NCI-H2107 (cell line): ENCODE measurements at places on chromosomes 3 and 15.

DNA sequence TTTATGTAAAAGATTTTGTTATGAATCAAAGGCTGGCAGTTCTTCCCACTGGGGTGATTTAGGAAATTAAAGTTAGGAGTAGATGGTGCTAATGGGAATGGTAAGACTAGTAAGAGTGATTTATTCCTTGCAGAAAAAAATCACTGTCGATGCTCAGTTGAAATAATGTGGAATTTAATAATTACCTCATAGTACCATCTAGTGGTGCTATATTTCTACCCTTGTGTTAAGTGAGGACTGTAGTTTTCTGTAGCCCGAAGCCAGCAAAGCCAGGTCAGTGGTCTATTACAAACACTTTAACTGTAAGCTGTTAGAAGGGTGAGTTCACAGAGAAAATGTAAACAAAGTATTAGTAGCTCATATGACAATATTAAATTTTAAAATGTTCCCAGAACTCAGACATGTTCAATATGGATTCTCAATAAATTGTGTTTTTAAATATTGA lies 39.5 kb upstream of the GOLGA8J start:
- DNase-seq = no peak

DNA sequence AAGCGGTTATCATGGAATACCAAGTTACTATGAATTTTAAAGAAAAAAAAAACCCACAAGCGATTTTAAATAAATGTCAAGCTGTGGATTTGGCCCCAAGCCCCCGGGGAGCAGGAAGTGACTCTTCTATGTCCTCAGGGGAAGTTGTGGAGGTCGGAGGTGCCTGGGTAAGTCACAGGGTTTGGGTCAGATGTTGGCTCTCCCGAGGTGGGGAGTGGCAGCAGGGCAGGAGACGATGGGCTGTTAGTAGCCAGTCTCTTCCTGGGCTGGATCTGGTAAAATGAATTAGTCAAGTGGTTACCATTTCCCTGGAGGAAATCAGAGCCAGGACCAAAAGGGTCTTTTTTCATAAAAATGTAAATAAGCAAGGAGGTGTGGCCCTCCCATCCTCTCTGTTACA lies 316.7 kb downstream of the TLE3 start:
- no peak for DNase-seq

DNA sequence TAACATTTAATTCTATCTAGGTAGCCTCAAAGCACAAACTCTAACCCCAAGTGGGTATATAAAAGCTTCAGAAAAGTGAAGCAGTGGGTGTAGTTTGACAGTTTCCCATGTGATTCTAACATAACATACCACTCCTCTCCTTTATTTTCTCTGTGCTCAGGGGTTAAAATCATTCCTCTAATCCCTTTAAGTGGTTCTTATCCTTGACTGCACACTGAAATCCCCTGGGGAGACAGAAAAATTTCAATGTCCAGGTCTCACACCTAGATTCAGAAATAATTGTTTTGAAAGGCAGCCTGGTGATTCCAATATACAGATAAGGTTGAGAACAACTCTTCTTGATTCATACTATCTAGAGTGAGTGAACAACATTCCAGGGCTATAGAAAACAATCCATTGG lies 986.4 kb downstream of the ROBO1 start:
- DNase-seq = no peak

DNA sequence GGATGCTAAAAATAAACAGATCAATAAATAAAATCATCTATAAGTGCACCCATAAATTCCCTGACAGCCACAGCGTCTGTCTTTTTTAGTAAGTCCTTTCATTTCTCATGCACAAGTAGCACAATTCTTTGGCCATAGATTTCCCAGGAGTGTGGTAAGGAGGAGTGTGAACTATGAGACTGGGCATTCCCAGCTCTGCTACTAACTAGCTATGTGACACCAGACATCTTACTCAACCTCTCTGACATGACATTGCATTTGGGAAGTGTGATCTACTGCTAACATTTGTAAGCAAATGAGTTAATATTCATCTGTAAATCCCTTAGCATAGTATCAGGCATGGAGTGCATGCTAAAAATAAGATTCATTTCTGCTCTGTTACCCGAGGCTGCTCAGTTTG lies 301.7 kb downstream of the NTRK3 start:
- no peak for DNase-seq

DNA sequence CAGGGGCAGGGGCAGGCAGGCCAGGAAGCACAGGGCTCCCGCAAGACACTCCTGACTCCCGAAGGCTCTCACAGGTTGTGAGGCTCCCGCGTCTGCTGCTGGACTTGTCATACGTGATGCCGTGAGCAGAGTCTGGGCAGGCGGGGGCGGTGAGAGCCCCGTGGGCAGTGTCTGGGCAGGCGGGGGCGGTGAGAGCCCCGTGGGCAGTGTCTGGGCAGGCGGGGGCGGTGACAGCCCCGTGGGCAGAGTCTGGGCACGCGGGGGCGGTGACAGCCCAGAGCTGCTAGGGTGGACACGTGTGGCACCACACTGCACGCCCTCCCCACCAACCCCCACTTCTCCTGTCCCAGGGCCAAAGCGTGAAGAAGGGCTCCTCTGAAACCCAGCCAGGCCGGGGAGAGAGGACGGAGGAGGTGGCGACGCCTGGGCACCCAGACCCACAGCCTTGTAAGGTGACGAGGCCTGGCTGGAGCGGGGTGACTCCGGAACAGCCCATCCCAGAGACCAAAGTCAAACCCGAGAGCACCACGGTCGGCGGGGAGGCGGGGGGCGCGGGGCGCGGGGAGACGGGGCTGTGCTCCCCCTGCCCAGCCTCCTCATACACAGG lies 35.0 kb downstream of the TNK2 start:
- DNase-seq = no peak

GRCh38 chr3:13452490-13453335 lies 27.4 kb upstream of the HDAC11 start:
- no peak for DNase-seq

DNA sequence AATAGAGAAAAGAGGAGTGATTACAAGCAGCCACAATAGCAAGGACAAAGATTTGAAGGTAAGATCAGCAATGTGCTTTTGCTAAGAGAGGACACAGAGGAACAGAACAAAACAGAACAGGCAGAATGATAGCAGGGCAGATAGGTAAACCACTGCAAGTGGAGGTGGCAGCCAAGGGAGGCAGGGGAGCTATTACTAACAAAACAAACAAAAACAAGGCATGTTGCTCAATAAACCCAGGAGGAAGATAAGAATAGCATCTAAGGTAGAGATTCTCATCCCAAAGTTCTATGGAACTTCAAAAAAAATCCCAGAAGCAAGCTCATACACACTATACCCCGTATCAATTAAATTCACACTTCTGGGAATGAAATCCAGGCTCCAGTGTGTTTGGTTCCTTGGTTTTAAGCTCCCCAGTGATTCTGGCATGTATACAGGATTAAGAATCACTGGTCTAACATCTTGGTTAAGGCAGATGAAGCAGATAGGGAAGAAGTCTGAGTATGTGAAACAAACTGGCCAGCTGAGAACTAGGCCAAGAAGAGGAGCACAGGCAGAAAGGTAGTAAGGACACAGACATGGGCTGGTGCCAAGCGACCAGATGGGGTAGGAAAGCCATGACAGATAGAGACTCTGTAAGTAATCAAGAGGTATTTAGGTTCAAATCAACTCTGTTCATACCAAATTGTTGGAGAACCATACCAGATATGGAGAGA lies 189.2 kb downstream of the DTWD1 start:
- DNase-seq = no peak

DNA sequence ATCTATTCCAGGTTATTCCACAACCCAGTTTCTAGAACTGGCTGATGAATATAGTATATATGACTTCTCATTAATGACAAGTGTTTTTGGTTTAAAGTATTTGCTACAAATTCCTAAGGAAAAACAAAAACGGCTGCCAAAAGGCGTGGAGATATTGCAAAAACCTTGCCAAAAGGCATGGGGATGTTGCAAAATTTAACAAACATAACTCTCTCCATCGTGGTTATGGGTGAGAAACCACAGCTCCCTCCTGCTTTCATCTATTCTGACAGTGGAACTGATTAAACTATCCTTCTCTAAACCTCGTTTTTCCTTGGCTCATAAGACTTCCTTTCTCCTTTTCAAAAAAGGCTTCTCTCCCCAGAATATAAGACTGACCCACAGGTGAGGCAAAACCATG lies 342.0 kb upstream of the PDZRN3 start:
- DNase-seq = no peak

DNA sequence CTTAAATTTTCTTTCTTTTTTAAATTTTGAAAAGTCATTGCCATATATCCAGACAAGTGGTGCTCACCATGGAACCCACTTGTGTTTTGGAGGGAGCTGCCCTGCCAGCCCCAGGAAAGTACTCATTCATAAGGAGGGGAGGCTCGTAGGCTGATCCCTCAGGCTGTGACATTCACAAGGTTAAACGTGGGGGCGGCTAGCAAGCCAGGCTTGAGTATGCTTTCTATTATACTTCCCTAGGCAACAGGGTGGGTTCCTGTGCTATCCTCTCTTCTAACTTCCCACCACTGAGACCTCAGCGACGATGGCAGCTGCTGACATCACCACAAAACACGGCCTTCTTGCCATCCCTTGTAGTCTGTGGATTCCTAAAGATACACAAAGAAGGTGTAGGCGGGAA lies 160.5 kb upstream of the C2CD4B start:
- no peak for DNase-seq

DNA sequence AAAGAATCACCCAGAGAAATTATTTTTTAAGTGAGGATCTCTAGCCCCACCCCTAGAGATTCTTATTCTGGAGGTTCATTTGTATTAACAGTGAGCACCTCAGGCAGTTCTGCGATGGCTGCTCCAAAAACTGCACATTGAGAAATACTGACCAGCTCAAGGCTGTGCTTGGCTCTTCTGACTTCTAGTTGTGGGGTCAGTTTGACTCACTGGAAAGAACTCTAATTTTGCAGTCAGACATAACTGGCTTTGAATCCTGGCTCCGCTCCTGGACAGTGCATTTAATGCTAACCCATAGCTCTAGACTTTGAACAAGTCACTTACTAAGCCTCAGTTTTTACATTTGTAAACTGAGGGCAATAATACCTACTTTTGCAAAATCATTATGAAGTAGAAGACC lies 123.6 kb upstream of the SKOR1 start:
- DNase-seq = no peak

- DNase-seq = no peak
These were observed 158.3 kb upstream of the CGNL1 start for GRCh38 chr15:57217778-57218598.

DNA sequence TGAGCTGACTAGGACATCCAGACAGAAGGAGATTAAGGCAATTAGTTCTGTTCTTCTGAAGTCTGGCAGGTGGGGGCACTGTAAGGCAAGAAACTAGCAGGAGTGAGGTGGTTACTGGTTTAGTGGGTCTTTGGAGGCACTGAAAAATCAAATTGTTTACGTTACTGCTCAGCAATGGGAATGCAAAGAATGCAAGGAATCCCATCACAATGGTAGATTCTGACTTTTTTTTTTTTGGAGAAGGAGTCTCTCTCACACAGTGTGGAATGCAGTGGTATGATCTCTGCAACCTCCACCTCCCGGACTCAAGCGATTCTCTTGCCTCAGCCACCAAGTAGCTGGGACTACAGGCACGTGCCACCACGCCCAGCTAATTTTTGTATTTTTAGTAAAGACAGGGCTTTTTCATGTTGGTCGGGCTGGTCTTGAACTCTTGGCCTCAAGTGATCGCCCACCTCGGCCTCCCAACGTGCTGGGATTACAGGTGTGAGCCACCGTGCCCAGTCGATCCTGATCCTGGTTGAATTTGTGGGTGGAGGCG lies 16.4 kb downstream of the FAM107A start:
- no peak for DNase-seq

DNA sequence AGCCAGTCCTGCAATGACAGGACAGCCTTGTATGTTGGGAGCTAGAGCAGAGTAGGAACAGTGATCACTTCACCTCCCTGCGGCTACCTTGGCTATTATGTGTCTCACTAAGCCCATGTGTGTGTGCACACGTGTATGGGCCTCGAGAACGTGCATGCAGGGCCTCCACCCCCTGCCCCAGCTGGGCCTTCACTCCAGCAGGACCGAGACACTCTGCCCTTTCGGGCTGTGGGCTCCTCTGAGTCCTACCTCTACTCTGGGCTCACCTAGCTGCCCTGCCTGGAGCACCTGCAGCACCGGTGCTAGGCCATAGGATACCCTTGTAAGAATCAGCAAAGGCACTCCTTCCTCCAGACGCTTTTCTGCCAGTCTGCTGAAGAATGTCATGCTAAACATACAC lies 77.5 kb downstream of the LINGO1 start:
- no peak for DNase-seq

DNA sequence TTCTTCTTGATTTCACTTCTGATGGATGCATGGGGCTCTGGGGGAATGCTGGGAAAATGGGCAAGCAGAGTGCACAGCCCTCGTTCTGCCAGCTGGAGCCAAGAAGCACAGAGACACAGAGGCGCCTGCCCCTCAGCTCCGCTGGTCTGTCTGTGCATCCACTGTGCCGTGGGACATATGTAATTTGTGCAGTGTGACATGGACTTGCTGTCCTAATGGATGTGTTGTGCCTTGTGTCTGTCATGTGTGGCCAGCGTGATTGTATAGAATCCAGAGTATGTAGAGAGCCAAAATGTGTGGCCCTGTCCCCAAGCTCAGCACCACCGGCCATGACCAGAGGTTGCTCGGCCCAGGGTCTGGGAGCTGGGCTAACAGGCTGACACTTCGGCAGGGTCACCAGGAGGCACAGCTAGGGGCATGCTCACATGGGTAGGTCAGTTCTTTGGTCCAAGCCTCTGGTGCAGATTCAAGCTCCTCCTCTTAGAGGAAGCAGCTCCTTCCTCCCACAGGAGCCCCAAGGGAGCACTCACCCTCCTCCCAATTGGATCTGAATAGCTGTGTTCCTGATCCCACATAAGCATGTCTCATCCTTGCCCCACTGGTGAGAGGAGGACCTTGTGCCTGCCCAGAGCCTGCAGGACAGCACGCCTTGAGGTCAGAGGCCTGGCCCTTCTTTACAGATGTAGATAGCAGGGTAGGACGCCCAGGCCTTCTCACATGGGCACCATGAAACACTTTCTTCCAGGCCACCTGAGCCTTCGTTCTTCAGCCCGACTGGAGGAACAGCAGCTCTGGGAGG lies 100.8 kb upstream of the ABHD17C start:
- DNase-seq = no peak

GRCh38 chr3:48935530-48935929 lies 16.9 kb downstream of the ARIH2 start:
- DNase-seq = no peak

- DNase-seq = no peak
These were observed 28.6 kb downstream of the POMGNT2 start for GRCh38 chr3:43077261-43077660.

GRCh38 chr3:112407888-112408702 lies 75.1 kb downstream of the CD200 start:
- no peak for DNase-seq

GRCh38 chr3:142888481-142889211 lies at the start of gene PCOLCE2:
TSS of gene PCOLCE2 (minus strand) at chr3:142889083. CDS start at chr3:142888896, 187 bp downstream.
- DNase-seq = no peak

DNA sequence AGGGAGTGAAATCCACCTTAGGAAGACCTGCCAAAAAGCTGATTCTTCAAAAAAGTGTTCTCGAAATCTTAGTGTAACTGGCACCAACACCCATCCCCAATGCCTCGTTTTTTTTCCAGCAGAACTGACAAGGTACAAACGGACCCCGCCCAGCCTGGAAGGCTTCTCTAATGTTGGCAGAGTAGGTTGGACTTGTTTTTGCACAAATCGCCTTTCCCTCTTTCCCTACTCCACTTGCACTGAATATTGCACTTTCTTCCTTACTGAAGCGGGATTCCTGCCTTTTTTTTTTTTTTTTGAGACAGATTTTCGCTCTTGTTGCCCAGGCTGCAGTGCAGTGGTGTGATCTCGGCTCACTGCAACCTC lies 544 bp upstream of the TIMMDC1 start:
- DNase-seq = no peak

- no peak for DNase-seq
These were observed 44.9 kb upstream of the RAB6B start for GRCh38 chr3:133940536-133940935.
